Daoy (cell line): ENCODE measurements at places on chromosomes 5 and 9. TPM values are rescaled to one million over a fixed set of nuclear protein-coding genes. Genes with fewer than 3 reads are reported as not detected.

DNA sequence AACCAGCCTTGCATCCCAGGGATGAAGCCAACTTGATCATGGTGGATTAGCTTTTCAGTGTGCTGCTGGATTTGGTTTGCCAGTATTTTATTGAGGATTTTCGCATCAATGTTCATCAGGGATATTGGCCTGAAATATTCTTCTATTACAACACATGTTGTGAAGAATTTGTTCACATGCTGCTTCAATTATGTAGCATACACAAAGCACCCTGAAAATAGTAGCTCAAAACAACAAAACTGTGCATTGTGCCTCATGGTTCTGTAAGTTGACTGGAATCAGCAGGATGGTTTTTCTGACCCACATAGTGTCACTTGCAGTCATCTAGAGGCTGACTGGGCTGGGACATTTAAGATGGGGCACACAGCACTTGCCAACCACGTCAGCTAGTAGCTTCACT is 193.9 kb downstream of the SYK start:
- DNase-seq: no peak

DNA sequence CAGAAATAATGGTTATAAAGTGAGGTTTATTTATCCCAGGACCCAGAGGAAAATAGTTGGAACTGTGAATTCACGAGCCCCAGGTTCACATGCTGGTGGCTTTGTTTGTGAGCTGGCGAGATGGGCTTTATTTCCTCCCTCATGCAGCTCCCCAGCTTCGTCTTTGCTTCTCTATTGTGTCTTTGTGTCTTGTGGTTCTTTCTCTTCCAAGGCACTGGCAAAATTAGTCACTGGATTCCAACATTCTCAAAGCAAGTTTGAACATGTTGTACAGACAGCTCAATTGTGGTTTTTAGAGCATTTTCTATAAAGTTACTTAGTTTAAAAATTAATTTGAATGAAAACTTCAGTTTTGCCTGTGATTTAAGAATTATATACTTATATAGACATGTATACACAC is 7.2 kb downstream of the NDUFS6 start:
- DNase-seq: no peak

GRCh38 chr5:123089914-123090660 is 1.0 kb downstream of the PRDM6 start:
- peak; percentile 65 for DNase-seq

GRCh38 chr5:160462167-160462566 is 40.5 kb downstream of the PTTG1 start:
- no peak for DNase-seq

- peak; percentile 28 for DNase-seq
These were observed 308.3 kb downstream of the SLIT3 start for GRCh38 chr5:168992687-168993086.

DNA sequence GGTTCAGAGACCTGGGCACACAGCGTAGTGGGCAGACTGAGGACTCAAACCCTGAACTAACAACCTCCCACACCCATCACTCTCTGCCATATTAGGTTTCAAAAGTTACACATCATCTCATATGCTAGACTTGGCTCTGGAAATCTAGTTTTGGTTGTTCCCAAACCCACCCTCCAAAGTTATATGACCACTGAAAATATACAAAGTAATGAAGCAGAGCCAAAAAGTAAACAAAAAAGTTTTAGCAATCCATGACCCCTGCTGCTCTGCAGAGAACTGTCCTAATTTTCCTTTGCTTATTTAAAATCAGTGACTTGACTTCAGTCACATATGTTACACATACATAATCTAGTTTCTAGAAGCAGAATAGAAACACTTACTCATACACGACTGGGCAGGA is 155.6 kb upstream of the TAS2R1 start:
- DNase-seq: no peak

DNA sequence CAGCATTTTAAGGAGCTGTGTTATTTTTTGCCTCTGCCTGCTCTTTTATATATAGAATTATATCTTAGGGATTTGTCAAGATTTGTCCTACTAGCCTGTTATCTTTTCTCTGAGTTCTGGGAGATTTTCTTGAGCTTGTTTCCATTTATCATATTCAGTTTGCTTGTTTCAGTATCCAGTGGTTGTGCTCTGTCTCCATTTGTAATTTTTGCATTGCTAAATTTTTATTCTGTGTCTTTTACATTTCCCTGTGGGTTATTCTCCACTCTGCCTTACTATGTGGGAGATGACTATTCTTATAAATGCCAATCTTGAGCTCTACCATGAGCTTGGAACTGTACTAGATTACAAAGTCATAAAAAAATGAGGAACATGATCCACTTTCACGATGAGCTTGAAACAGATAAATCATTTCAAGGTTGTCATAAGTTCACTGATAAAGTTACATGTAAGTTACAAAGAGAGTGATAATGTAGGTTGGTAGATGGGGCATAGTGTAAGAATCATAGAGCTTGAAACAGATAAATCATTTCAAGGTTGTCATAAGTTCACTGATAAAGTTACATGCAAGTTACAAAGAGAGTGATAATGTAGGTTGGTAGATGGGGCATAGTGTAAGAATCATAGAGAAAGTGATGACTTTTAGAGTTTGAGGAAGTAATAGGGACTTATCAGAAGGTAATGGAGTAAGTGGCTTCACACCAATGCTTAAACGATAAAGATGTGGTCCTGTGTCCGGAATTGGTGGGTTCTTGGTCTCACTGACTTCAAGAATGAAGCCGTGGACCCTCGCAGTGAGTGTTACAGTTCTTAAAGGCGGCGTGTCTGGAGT is 287.3 kb downstream of the ADGRV1 start:
- no peak for DNase-seq

GRCh38 chr5:76372323-76373054 is 30.6 kb upstream of the IQGAP2 start:
- DNase-seq: peak; percentile 88

DNA sequence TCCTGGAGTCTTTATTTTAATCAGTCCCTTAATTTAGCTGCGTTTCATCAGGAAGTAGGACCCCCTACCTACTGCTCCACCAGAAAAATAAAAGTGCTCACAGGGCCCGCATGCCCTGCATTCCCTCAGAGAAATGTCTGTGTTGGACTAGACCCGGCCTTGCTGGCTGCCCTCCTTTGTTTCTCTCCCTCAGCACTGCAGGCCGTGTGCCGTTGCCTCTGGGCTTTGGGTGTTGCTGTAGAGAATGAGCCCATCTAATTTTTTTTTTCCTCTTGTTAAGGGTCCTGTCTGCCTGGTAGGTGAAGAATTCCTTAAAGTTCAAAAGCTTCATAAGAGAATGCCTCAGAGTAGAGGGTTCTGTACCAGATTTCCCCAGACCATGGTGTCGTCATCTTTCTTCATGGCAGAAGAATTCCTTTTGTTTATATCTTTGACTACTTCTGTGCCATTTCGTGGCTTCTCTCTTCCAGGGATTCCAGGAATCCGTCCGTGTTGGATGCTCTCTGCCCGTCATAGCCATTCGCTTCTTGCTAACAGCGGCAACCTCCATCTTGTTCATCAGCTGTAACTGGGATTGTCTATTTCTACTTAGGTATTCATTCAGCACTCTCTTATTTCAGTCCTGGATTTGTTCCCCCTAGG is 49.8 kb upstream of the ANGPTL2 start:
- no peak for DNase-seq

DNA sequence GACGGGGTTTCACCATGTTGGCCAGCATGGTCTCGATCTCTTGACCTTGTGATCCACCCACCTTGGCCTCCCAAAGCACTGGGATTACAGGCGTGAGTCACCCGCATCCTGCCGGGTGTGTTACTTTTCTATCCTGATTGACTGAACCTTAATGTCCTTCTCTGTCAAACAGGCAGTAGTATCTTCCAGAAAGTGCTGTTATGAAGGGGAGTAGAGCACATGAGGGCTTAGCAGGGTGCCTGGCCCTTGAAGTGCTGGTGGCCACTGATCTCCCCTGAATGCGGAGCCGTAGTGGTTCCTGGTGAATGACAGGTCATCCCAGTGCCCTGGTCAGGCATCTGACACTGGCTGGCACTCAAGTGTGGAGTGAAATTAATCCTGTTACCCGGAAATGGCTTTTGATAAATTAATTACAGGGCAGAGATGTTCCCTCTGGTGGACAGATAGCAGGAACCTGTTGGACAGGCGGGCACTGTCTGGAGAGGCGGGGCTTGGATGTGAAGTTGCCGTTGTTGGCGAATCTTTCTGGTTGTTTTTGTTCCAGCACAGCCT is 28.4 kb downstream of the PRRC2B start:
- peak; percentile 34 for DNase-seq

DNA sequence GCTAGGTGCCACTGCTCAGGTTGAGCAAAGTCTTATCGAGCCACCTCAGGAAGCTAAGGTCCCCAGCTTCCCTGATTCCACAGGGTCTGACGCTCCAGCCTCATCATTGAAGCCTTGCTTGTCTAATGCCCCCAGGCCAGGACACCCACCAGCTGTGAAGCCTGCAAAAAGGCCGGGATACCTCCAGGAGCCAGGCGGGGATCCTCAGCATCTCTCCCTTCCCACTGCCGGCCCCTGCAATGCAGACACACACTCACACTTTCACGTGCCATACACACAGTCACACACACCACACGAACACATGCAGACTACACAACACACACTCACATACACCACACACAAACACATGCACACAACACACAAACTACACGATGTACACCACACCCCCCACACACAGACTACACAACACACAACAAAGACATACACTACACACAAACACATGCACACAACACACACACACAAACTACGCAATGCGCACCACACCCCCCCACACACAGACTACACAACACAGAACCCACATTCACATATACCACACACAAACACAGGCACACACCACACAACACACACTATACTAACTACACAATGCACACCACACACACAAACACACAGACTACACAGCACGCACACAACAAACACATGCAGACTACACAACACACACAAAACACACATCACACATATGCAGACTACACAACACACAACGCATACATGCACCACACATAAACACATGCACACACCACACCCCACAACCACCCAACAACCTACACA is 17.8 kb upstream of the S1PR3 start:
- no peak for DNase-seq

DNA sequence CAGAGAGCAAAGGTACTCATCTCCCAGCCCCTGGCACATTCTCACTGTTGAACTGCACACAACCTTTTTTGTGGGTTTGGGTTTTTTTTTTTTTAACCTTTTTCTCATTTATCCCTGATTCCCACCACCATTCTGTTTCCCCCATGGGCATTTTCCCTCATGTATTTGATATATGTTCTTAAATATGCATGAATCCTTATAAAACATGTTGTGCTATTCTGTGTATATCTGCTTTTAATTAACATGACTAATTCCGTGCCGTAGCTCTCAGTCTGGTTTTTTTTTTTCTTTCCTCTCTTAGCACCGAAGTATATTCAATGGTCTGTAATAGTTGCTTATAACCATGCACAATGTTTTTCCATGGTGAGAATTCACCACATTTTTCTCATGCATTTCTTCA is 204.5 kb downstream of the RGS3 start:
- DNase-seq: no peak

DNA sequence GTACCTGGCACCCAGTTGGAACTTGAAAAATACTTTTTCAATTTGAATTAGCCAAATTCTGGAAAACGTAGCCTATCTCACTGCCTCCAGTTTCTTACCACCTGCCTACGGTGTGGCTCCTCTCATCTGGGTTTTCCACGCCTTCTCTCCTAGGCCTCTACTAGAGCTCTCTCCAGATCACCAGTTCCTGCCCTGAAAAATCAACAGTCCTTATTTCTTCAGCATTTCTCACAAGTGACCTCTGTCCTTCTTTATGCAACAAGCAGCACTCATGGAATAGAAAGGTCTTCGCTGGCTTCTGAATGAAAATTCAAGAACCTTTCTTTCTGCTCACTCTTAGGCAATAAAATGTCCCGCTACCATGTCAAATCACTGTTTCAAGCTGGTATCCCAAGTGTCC is 64.8 kb downstream of the PIP5K1B start:
- DNase-seq: no peak

- DNase-seq: no peak
These were observed 16.1 kb upstream of the PRLR start for GRCh38 chr5:35246411-35246810.

GRCh38 chr9:22446589-22446949 is at the start of gene DMRTA1:
Gene DMRTA1 (plus strand): TSS chr9:22446824. CDS start chr9:22447066, 242 bp downstream.
- DNase-seq: no peak

GRCh38 chr9:136061405-136061804 is 33.7 kb downstream of the NACC2 start:
- DNase-seq: no peak

- no peak for DNase-seq
These were observed 2.2 kb downstream of the SPIN1 start for GRCh38 chr9:88390371-88390990.

DNA sequence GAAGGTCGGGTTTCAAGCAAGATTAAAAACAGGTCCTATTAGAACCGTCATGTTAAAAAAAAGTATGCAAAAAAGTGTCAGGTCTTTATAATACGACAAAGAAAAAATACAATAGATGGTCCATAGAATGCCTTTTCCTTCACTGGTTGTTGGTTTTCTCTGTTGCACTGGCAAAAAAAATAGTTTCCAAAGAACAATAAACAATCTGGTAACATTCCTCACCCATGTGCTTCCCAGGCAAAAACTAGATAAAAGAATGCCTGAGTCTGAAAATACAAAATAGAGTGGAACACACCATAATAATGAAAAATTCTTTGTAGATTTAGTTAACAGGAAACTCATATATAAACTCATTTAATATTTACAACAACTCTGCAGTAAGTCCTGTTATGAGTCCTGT is 590.0 kb upstream of the DMAC1 start:
- no peak for DNase-seq

- DNase-seq: no peak
These were observed 5.7 kb upstream of the LPCAT1 start for GRCh38 chr5:1529498-1529897.

ZNF367 gene
- total RNA-seq: 23.8 and 28.8 TPM in 2 replicates

GABBR2 gene
- 0.74 and 1.5 TPM in 2 replicates for total RNA-seq

TAF9 gene
- total RNA-seq: 54.4 and 79.9 TPM in 2 replicates

FOXD4L5 gene
- total RNA-seq: not detected in 2 replicates

ADAMTS6 gene
- total RNA-seq: 14.2 and 20.8 TPM in 2 replicates

PCDHGA1 gene
- total RNA-seq: 0.18 and 0.34 TPM in 2 replicates

PCDHGB2 gene
- total RNA-seq: 0.23 and 0.24 TPM in 2 replicates

LCNL1 gene
- not detected in 2 replicates for total RNA-seq

CCL27 gene
- not detected in 2 replicates for total RNA-seq

CA9 gene
- 0.42 TPM in 1 of 2 replicates, not detected in the other for total RNA-seq

ENHO gene
- 0.24 and 1.9 TPM in 2 replicates for total RNA-seq
